HT-29 (cell line): ENCODE measurements at places on chromosomes 16 and 17. TPM values are rescaled to one million over a fixed set of nuclear protein-coding genes. Genes with fewer than 3 reads are reported as not detected.
A peak's percentile ranks its signal among the peaks of the same experiment; 100 is the strongest.

The HYDIN gene
- 0.10 and 0.46 TPM in 2 replicates for total RNA-seq

DNA sequence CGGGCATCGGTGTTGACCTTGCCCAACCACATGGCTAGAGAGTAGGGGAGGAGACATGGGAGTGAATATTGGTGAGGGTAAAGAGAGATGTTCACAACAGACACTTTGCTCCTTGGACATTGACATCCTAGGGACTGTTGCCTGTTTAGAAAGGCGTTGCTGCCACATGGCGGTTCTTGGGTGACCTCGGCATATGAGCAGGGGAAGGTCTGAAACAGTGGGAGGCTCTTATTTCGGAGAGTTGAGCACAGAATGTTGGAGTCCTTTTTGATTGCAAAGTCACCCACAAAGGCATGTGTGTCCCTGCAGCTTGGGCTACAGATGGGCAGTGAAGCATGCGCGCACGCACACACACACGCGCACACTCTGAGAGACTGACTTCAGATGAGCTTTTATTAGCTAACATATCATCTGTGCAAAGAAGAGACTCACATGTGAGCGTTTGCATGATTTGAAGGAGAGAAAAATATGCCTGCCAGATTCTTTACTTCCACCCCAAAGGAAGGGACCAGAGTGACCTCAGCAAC is 104.4 kb downstream of the SHISA9 start:
- no peak for DNase-seq

DNA sequence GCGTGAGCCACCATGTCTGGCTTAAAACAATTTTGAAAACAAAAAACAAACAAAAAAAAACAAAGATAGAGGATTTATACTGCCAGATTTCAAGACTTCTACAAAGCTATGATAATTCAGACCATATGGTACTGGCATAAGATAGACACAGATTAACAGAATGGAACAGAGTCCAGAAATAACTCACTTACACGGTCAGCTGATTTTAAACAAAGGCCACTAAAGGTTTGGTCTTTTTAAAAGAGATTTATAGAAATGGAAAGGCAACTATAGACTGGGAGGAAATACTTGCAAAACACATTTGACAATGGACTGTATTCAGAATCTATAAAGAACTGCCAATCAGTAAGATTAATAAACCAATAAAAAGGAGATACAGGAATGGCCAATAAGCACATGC is 48.6 kb upstream of the MNT start:
- DNase-seq, result no peak

DNA sequence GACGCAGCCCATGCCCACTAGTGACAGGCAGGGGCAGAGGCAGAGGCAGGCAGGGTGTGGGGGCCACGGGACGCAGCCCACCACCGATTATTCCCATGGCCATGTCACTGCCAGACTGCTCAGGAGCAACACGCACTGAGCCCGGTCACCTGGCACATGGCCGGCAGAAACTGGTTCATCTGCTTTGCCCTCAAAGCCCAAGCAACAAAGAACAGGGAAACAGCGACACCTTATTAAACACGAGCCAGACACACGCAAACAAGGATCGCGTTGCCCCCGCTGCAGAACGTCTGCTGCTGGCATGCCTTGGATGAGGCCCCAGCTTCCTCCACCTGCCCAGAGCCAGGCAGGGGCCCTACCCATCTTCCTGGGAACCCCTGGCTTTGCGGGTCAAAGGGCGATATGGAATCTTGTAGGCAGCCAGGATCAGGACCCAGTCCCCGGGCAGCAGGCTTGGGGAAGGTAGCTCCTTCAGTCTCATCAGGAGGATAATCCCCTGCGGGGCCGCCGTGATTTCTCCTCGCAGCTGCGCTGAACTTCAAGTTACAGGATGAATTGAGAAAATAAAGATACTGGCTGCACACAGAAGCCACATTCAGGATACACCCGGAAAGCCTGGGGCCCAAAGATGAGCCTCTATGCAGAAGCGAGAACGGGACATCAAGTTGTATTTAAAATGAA is 4.8 kb downstream of the TBC1D16 start:
- peak; percentile 85 for DNase-seq

The TM4SF5 gene
- total RNA-seq, result 0.44 and 0.61 TPM in 2 replicates

DNA sequence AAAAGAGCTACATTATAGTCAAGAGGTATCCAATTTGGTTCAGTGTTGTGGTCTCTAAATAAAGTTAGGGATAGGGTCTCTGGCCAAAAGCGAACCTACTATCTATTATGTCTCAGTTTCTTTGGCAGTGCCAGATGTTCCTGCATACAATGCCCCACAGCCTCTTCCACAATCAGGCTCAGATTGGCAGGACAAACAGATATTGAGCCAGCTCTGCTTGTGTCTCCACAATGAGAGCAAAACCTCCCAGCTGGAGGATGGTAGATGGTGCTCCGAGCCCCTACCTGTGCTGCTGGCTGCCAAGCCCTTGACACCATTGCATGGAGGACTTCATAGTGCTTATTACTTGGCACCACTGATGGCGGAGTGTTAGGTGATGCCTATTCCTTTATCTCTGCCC is 19.7 kb downstream of the PHAF1 start:
- no peak for DNase-seq

The CLEC18B gene
- total RNA-seq, result 0.20 and 0.94 TPM in 2 replicates

The PLLP gene
- total RNA-seq, result 0.13 and 0.16 TPM in 2 replicates

GRCh38 chr17:7523033-7523432 is 25.8 kb upstream of the TNFSF12 start:
- peak; percentile 10 for DNase-seq

DNA sequence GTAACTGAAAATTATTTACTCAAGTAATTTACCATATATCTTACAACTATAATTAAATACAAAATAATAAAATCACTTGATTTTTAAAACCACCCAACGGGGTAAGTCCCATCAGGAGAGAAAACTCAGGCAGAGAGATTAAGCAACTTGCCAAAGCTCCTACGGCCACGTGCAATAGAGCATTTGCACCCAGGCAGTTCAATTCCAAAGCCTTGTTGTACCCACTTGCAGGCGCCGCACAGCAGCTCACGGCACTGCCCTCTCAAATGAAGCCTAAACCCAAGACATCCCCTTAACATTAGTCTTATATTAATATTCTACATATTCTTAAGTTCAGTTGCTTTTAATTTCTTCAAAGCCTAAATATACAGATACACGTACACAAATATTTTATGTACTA is 75.7 kb downstream of the SPAG9 start:
- no peak for DNase-seq

DNA sequence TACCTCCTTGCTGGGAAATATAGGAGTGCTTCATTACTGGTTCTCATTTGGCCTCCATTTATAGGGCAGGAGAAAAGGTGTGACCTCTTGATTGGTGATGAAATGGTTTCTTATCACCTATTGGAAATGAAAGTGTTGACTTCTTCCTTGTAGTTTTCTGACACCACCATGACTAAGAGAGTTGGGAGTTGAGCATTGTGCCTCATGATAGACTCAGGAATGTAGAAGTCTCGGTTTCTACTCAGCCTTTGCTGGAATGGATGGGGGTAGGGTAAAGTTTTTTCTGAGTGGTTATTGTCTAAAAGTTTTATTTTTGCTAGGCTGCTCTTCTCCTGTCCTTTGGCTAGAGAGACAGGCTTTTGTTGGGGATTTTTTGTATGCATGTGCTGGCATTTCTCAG is 117.4 kb downstream of the PHKB start:
- no peak for DNase-seq

The BAIAP3 gene
- 8.2 and 14.1 TPM in 2 replicates for total RNA-seq

- no peak for DNase-seq
These were observed 16.6 kb upstream of the PDXDC1 start for GRCh38 chr16:14958323-14958600.

DNA sequence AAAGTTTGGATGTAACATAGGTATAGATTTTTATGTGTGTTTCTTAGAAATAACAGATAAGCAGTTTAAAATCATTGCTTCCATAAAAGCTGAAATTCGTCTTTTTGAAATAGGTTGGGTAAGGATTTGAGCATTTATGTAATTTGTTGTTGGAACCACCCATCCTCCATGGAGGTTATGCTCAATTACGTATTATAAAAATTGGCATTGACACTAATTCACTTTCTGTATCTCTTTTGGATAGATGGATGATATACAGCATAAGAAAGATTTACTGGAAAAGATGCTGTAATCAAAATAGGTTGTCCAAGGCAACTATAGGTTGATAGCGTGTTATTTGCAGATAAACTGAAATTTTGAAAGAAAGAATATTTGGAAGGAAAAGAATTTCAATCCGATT is 105.5 kb downstream of the PRKCA start:
- DNase-seq, result no peak

DNA sequence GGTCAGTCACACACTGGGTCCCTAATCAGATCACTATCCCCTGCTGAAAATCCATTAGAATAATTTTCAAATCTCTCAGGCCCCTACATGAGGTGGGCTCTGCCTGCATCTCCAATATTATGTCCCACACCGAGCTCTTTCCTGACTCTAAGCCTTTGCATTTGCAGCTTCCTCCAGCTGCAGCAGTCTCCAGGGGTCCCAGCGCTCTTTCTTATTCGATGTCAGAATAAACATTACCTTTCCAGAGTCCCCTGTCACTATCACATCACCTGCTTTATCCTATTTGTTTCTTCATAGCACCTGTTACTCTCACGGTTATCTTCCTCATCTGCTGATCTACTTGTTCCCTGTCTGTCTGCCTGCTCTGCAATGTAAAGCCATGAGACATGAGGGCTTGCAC is 57.3 kb upstream of the MON1B start:
- DNase-seq, result no peak

The CHRNE gene
- total RNA-seq, result not detected in 2 replicates

The MAPT gene
- 0.08 and 0.44 TPM in 2 replicates for total RNA-seq
